ENCODE measurements at places on chromosomes 12 and 14. TPM values are rescaled to one million over a fixed set of nuclear protein-coding genes. Genes with fewer than 3 reads are reported as not detected.

The CYP46A1 gene
- total RNA-seq = not detected

DNA sequence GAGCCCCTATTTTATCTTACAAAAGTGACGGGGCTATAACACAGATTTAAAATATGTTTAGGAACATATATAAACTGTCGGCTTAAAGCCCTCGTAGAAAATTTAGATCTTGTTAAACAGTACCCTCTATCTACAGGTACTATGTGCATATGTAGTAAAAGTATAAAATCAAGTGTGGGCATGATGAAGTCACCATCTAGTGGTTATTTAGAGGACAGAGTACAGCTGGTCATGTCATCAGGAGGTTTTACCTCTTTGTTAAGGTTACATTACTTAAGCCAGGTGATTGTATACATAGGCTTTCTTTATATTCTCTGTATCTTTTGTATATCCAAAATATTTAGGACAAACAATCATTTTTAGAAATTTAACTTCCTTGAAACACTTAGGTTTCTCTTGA, 18.2 kb upstream of the TNS2 start:
- DNase-seq = no peak

DNA sequence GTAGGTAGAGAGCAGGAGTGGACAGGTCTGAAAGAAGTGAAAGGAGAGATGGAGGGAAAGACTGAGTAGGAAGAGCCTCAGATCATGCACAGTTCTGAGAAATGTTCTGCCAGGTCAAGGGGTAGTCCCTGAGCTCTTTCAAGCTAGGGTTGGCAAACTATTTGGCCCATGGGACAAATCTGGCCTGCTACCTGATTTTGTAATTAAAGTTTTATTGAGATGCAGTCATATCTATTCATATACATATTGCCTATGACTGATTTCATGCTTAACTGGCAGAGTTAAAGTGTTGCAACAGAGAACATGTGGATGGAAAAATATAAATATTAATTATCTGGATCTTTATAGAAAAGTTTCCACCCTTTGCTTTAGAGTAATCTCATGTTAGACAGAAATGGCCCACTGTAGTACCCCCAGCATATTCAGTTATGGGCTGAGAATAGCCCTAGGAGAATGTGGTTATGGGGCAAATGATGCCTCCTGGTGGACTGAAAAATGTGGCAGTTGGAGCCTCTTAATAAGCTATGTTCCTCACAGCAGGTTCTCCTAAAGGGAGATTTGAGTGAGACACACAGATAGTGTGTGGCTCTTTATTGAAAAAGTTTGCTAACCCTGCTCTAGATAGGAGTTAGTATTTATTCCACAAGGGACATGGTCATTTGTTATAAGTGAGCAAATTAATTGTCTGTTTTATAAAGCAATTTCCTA, 476.9 kb downstream of the LRIG3 start:
- no peak for DNase-seq

DNA sequence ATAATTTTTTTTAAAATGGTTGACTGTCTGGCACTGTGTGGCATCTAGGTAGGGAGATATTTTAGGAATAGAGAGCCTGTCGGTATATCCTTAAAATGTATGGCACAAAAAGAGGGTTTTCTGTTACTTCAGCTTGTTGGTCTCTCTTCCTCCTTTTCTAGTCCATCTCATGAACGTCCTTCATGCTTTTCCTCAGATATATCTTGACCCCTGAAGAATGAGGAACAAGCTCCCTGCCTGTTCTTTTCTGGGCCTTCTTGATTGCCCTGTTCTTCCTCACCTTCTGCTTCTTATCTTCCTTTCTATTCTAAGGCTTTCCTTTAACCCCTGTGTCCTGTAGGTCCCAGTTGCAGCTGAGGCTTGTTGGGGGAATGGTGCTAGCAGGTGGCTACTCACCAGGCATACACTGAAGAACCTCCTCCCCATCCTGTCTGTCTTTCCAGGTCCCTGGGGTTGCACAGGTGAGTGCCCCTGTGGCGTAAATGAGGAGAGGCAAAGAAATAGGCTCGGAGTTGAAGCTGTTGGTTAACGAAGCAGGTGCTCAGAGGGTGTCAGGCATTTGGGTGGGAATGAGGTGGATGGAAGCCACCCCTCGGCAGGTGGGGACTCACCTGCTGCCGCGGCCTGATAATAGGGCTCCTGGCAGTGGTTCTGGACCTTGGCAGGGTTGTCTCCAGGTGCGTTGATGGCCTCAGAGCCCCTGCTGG, 7.2 kb upstream of the C1R start:
- DNase-seq = no peak

DNA sequence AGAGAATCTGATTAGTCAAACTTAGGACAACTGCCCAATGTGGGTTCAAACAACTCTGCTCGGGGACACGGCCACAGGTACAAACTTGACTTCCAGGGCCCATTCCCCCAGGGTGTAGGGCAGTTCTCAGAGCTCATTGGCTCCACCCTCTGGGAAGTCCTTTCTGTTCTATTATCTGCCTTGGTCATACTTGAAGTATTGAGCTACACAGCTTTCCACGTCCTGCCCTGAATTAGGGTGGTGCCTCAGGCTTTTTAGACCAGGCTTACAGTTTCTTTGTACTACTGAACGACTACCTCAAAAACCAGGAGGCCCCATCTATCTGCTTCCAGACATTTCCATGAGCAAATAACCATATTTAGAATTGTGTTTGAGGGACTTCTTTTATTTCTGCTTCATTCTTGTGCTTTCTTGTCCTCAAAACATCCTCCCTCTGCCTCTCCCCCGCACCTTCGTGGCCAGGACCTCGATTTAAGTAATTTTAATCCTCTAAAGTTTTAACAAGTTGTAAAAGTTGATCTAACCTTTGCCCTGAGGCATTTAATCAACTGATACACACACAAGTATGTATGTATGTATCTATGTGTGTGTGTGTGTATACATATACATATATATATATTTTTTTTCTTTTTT, 281.7 kb upstream of the AMIGO2 start:
- DNase-seq = peak; percentile 52

The PABPN1 gene
- 252 TPM for total RNA-seq

GRCh38 chr12:55392032-55392795, 8.1 kb upstream of the OR6C65 start:
- no peak for DNase-seq

DNA sequence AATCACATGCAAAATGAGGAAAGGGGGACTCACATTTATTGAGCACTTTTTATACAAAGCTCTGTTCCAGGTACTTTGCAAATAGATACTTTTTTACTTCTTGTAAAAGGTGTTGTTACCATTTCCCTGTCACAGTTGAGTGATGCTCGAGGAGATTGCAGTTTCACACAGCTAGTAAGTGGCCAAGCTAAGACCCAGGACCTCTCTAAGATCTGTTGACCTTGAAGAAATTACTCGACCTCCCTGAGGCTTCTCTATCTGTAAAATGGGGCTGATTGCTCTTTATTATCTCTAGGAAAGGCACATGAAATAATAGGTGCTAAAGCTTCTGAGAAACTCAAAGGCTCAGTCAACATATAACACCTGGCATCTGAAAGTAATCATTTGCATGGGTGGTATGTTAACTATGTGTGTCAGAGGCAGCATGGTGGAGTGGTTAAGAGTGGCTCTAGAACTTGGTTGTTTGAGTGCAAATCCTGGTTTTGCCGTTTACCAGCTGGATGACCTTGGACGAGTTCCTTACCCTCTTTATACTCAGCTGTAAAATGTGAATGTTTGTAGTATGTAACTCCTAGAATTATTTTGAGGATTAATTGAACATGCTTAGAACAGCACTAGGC, 41.5 kb downstream of the IFT81 start:
- no peak for DNase-seq

DNA sequence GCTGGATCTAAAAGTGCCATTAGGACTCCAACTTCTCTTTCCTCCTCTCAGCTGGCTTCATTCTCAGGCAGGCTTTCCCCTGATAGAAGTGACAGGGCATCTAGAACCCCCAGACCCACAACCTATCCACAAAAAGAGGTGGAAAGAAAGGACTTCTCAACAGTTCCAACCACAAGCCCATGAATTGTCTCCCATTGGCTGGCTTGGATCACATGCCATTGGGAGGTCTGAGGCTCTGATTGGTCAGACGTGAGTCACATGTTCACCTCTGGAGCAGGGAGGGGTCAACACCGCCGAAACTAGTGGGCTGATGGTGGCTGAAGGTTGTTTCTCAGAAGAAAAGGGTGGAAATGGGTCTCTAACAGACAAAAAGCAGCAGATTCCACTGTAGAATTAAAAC, 47.2 kb downstream of the DRAM1 start:
- DNase-seq = no peak

The FKBP3 gene
- 59.3 TPM for total RNA-seq

DNA sequence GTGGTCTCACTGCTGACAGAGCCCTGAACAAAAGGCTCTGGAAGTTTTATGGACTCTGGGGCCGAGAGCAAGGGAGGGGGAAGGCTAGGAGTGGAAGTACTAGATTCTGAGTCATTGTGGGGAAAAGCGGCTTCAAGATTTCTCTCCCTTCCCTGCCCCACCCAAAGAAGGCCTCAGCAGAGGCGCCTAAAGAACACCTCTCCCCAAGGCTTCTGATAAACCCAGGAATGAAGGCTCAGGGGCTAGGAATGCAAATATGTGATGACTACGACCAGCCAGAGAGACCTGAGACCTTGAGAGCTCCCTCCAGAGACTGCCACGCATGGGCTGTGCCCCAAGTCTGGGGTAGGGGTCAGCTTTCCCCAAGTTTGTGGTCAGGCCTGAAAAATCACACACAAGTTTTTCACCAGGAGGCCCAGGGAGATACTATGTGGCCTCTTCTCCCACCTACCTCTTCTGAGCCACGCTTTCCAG, 130.7 kb upstream of the HIF1A start:
- DNase-seq = no peak

DNA sequence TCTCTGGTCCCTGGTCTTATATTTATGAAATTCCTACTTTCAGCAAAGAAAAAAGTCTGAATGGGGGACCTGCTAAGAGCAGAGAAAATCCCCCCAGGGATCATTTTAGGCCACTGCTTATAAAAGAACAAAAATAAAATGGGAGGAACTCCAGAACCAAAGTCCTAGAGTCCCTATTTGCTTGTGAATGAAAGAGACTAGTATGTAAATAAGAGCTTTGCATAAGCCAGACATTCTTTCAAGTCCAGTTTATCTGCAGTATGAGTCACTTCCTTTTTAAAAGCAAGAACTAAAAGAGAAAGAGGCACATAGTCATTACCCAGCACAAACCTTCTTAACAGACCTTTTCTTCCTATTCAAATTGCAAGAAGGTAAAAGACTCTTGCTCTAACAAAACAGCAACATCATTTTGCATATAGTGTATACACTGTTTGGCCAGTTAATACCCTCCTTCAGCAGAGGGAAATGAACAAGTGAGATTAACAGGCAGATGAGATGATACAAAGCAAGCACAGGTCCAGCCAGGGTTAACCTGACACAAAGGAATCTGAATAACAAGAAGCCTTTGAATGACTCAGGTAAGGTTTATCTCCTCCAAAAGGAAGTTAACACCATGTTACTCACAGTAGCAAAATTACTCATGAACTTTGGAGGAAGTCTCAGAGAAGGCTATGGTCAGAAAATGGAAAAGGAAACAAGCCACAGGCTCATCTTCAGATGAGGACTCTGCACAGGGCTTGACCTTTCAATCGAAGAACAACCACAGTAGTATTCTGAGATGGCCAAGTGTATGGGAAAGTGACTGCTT, 87.3 kb downstream of the PHLDA1 start:
- peak; percentile 27 for DNase-seq

- DNase-seq = no peak
These were observed 3.6 kb upstream of the PTGER2 start for GRCh38 chr14:52310541-52310940.

All from activated T-helper 1 cell treated with anti-CD3 and anti-CD28 coated beads, Interleukin-12 subunit alpha, Interleukin-12 subunit beta, Interleukin-2, Interleukin-4 antibody, amounts not matched to agents 30 ng/mL and 10 ng/mL and 1 ng/mL, durations not matched to agents 14 hours and 24 hours and 36 hours (primary cell).